GM04504 (cell line): ENCODE measurements at places on chromosomes 2 and 18.

DNA sequence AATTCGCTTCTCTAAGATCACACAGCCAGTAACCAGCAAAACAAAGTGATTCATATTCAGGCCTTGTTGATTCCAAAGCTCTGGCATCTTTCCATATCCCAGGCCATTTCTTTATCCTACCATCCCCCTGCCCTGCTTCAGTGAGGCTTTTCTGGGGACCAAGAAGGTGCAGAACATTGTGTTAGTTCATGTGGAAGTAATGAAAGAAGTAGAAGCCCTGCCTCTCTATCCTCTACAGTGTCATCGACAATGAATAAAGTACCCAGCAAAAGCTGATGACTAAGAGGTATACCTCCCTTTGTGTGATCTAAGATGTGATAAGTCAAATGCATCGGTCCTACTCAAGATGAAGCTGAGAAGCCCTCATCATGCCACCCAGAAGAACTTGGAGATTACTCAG, 383.2 kb downstream of the BCL11A start:
- no peak for DNase-seq

DNA sequence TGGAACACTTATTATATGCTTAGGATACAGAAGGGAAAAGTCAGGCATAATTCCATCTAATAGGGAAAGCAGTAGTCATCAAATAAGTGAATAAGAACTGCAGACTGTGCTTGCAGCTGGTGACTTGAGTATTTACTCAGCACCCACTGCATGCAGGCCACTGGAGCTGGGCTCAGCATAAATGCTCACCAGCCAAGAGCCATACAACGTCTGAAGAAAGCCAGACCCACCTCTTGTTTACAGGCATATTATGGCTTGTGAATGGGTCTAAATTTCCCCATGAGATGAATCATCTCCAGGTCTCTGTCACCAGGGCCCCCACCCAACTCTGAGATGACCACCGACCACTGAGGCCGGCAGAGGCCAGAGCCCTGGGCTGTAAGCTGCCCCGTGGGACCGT, 123.8 kb upstream of the PKDCC start:
- no peak for DNase-seq

GRCh38 chr2:59027320-59027719, 786.2 kb upstream of the FANCL start:
- no peak for DNase-seq

DNA sequence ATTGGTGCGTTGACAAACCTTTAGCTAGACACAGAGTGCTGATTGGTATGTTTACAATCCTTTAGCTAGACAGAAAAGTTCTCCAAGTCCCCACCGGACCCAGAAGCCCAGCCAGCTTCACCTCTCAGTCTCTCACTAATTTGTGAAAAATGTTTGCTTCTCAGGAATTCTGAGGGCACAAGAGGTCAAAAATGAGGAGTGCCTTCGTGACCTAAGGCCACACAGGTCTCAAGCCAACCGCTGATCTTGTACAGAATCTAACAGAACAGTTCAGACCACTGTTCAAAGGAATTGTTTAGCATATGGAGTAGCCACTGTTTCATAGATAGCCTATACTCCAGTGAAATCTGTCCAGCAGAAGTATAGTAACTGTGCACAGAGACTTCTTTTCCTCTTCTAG, 29.8 kb upstream of the LRRC30 start:
- no peak for DNase-seq

DNA sequence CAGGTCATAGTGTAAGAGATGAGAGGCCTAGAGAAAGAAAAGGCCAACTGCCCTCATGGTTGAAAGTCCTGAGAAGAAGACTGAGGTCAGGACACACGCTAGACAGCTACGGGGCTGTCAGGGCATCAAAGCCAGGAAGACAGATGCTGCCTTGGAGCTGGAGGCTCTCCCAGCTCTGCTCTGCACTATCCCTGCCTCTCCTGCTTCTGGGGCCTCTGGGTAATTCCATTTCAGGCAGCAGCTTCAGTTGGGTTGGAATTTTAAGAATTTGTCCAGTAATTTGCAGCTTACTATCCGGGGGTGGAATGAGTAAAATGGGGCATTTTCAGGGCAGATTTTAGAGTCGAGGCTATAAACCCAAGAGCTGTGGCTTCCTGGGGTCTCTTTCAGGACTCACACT, 76.2 kb upstream of the CTAGE1 start:
- peak; percentile 62 for DNase-seq

DNA sequence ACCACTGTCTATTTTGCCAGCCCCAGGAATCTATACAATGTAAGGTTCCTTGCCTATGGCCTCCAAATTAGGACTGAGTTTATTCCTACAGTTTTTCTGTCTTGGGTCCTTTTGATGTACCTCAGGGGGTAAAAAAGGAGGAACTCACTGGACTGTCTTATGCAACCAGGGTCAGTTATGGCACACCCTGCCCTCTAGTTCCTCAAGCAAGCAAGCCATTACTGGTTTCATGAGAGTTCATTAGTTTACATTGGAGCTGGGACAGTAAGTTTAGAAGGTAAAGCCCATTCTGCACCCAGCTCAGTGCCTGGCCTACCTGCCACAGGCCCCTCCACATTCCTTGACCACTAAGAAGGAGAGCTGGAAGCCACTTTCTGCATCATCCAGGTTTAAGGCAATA, 68.7 kb upstream of the WIPF1 start:
- DNase-seq, result no peak

GRCh38 chr2:60447943-60448342, 105.5 kb downstream of the BCL11A start:
- no peak for DNase-seq

DNA sequence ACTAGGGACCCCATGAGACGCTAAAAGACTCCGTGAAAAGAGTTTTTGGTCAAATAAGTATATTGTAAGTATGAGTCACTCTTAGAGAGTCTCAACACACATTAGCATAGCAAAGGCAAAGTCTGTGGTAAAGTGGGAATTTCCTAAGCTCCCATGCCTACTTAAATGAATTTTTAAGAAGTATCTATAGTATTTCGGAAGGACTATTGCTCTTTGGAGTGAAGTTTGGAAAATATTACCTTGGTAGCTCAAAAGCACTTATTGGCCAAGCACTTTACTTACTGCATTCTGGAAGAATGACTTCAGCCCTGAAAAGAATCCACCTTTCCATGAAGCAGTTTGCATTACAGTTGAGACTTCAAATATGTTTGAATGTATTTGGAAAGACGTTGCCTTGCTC, 57.1 kb downstream of the CAVIN2 start:
- no peak for DNase-seq

DNA sequence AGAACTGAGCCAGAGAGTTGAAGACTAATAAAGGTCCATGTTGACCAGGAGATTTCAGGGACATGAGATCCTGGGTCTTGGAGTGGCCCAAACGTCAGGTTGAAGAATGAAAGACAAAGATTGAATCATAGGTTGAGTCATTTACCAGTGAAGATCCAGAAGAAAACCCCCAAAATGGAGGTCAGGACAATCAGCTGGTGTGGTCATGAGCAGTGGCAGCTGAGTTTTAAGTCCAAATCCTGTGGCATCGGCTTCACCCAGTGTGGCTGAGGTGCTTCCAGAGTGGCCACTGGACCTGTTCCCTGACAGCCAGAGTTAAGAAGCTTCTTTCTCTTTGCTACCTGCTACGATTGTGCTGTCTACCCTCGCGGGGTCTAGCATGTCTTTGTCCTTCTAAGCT, 234.0 kb downstream of the BCL2 start:
- DNase-seq, result no peak

- no peak for DNase-seq
These were observed 33.6 kb downstream of the SRBD1 start for GRCh38 chr2:45577441-45577840.

- no peak for DNase-seq
These were observed 29.6 kb downstream of the DOK1 start for GRCh38 chr2:74584088-74584645.

- no peak for DNase-seq
These were observed 9.4 kb upstream of the AGFG1 start for GRCh38 chr2:227462462-227462951.

DNA sequence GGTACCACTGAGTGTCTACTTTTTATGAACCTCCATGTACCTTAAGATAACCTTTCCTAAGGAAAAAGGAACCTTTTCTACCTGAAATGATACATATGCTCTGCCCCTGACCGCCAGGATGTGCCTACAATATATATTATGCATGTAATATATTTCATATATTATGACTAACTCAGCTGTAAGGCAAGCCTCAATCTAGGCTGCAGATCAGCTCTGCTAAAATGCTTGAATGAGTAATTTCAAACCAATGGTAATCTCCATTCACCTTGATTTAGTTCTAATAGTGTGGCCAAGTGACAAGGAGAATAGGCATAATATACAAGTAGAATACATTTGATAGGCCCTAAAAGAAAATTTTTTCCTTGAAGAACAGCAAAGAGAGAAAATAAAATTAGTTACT, 101.8 kb downstream of the DPP4 start:
- no peak for DNase-seq

GRCh38 chr2:60025496-60025895, 528.0 kb downstream of the BCL11A start:
- no peak for DNase-seq

GRCh38 chr18:35322486-35323458, 21.4 kb downstream of the ZNF24 start:
- DNase-seq, result no peak

GRCh38 chr18:59743566-59743965, 46.3 kb upstream of the CCBE1 start:
- no peak for DNase-seq

- no peak for DNase-seq
These were observed 921.1 kb downstream of the SOCS6 start for GRCh38 chr18:71209944-71210343.

- peak; percentile 74 for DNase-seq
These were observed 42.0 kb upstream of the IL1R1 start for GRCh38 chr2:102100371-102101096.

DNA sequence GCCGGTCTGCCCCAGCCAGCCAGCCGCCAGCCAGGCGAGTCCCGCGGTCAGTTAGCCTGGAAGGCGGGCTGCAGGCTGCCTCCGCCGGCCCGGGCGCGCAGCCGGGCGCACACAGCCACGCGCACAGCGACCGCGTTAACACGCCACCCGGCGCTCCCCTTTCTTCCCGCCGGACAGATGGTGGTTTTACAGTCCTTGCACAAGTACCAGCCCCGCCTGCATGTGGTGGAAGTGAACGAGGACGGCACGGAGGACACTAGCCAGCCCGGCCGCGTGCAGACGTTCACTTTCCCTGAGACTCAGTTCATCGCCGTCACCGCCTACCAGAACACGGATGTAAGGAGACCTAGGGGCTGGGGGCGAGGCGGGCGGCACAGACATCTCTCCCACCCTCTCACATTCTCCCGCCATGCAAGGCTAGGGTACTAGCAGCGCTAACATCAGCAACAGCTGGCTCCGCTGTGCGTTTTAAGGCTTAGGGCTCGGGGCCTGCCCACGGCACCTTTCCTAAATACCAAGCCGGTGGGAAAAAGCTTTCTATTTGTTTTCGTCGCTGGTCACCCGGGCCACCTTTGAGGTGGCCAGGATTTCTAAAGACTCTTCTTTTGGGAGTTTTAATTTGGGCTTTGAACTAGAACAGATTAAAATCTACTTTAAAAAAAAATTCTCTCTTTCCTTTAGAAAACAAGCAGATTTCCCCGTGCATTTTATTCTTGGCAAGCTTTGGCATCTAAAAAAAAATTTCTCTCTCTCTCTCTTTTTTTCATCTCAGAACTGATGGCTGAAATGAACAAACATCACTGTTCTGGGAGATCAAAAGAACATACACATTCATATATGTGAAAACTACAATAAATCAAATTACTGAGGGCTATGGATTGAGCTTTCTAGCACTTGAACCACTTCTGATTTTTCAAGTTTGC, 2.9 kb downstream of the TBR1 start:
- DNase-seq, result no peak

DNA sequence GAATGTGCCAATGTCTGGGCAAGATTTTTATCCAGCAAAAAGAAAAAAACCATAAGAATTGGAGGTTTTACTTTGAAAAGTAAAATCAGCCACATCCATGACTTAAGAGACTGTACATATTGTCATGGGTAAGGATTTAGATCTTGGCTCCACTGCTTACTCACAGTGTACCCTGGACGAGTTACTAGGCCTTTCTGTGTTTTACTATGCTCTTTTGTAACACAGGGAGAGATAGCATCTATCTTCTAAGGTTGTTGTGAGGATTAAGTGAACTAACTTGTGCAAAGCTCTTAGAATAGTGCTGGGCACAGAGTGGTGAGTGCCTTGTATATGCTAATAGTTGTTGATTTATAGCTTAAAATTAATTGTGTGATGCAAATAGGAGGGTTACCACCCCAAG, 255.9 kb downstream of the NEDD4L start:
- no peak for DNase-seq

DNA sequence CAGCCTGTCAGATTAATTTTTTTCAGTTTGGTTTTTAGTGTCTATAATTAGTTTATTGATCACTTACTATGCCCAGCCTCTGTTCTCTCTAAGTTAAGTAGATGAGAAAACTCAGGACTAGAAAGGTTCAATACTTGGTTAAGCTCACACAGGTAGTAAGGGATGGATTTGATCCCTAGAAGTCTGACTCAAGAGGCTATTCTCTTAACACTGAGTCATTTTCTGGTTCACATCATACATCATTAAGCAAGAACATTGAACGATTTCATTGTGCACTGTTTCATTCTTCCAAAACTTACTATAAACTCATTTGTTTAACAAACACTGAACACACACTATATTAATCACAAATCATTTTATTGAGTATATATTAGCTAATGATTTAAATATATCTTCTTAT, 54.1 kb upstream of the SLC38A11 start:
- peak; percentile 1 for DNase-seq

DNA sequence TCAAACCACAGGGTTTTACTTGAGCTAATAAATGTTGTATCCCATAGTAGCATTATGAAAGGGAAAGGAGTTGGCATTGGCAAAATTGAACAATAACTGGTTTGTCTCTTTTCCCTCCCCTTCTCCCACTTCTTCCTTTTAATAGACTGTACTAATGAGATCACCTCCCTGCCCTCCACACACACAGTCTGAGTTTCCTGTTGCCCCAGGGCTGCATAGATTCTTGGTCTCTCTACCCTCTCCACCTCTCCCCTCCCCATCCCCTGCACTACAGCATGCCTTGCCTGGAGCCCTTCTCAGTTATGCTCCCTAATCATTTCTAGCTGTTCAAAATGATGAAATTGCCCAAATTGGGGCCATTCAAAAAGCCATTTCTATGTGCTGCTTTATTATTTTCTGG, 37.2 kb upstream of the NEMP2 start:
- no peak for DNase-seq

DNA sequence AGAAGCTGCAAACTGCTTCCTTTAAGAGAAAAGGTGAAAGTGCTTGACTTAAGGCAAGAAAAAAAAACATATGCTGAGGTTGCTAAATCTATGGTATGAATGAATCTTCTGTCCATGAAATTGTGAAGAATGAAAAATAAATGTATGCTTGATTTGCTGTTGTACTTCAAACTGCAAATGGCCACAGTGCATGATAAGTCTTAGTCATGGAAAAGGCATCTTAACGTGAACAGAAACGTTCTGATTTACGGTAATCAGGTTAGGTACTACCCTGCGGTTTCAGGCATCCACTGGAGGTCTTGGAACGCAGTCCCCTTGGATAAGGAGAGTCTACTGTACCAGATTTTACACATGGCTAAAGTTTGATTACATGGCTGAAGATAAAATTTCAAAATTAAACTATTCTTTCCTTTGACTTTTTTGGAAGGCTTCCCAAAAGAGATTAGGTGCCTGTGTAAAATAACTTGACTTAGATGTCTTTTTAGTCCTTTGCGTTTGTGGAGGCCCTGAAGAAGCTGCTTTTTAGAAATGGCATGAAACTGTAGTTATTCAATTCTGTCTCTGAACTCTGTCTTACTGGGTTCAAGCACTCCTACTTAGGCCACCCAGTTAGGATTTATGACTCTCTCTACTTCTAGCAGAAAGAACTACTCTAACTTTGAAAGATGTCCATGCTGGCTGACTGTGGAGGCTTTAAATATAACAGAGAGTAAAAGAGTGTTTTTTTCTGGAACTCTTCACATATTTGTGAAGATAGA, 35.9 kb upstream of the SCN9A start:
- no peak for DNase-seq
